Activated T-cell treated with anti-CD3 and anti-CD28 coated beads, Interleukin-2, amount 50 U/mL, for 4 hours (primary cell): ENCODE measurements at places on chromosomes 13 and 19. TPM values are rescaled to one million over a fixed set of nuclear protein-coding genes. Genes with fewer than 3 reads are reported as not detected.

DNA sequence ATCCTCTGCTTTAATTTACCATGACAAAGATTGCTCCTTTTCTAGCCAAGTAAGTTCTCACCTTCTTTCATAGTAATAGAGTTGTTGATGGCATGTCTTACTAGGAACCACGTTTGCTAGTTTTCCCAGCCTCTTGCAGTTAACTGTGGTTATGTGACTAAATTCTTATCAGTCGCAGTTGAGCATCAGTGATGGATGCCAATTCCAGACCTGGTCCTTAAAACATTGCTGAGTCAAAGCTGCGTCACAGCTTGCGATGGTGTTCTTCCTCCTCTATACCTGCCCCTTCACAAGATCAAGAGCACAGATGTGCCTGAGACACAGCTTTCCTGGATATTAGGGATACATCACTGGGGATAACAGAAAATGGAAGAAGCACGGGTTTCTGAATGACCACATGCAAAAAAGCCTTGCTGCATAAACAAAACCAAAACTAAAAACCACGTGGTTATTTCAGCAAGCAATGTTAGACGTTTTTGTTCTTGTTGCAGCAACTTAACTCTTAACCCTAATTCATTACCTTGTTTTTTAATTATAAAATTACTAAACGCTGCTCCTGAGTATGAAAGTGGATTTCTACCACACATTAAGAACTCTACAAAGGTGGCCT is 97.6 kb upstream of the DACH1 start:
- no peak for DNase-seq

DNA sequence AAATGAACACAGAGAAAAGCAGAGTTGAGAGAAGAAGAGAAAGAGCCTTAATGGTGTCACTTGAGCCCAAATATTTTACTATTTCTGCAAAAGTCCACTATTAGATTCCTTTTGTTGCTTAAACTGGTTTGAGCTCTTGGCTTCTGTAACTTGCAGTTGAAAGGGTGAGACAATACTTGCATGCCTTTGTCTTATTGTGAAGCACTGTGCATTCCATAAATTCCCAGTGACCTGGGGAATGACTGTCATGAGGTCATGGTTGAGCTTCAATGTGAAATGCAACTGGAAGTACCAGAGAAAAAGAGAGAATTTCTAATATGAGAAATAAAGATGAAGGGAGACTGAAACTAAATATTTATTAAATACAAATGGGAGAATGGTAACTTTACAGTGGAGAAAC is 310.9 kb downstream of the TDRD3 start:
- DNase-seq: no peak

GRCh38 chr19:2113439-2114211 is 16.9 kb downstream of the IZUMO4 start:
- DNase-seq: no peak

DNA sequence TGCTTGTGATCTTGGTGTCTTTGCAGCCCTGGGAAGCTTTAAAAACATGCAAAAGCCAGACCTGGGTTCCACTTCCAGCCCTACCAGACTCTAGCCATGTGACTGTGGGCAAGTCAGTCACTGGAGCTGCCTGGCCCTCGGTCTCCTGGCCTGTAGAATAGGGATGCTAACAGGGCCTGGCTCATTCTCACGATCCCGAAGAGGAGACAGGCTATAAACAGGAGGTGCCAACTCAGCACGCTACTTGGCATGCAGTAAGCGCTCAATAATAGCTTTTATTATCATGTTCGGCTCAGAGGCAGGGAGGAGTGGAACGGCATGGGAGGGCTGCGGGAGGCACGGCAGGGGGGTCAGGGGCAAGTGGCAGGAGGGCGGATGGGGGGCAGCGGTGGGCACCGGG is 1.7 kb downstream of the CTXN1 start:
- DNase-seq: no peak

GRCh38 chr13:112171570-112171965 is 104.6 kb downstream of the SOX1 start:
- DNase-seq: no peak

DNA sequence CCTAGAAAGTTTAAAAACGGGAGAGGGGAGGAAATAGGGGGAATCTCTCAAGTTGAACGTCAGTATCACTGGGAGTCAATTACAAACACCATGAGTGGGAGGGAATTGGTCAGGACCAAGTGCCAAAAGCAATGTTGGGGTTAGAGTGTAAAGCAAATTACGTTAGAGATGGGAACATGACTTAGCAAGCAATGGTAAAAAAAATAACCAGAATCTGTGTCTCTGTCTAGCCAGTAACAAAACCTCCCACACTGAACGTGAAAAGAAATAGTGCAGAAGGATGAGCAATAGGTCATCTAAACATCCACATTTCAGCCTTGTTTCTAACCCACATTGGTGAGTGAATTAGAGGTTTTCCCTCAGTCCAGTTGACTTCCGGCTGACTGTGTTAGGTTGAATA is 242.2 kb downstream of the COG6 start:
- no peak for DNase-seq

GRCh38 chr13:35768551-35768950 is 292.1 kb upstream of the MAB21L1 start:
- DNase-seq: no peak

GRCh38 chr13:74561155-74561554 is 427.0 kb upstream of the KLF12 start:
- DNase-seq: no peak

- no peak for DNase-seq
Observed at GRCh38 chr13:31213651-31214289, 14.0 kb downstream of the B3GLCT start.

DNA sequence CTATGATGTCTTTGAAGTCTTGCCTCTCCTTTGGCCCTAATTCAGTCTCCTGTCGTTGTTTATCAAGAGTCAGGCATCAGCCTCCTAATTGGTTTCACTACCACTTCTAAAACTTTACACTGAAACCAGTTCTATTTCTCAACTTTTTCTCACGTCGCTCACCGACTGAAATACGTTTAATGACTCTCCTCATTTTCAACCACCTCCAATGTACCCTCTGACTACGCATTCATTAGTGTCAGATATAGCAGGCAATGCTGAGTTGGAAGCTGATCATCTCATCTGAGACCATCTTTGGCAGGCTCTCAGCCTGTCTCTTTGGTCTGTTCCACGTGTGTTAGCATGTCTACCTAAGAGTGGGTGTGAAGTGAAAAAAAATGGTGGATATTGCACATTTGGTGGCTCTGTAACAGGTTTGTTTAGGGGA is 128.1 kb downstream of the KL start:
- no peak for DNase-seq

DNA sequence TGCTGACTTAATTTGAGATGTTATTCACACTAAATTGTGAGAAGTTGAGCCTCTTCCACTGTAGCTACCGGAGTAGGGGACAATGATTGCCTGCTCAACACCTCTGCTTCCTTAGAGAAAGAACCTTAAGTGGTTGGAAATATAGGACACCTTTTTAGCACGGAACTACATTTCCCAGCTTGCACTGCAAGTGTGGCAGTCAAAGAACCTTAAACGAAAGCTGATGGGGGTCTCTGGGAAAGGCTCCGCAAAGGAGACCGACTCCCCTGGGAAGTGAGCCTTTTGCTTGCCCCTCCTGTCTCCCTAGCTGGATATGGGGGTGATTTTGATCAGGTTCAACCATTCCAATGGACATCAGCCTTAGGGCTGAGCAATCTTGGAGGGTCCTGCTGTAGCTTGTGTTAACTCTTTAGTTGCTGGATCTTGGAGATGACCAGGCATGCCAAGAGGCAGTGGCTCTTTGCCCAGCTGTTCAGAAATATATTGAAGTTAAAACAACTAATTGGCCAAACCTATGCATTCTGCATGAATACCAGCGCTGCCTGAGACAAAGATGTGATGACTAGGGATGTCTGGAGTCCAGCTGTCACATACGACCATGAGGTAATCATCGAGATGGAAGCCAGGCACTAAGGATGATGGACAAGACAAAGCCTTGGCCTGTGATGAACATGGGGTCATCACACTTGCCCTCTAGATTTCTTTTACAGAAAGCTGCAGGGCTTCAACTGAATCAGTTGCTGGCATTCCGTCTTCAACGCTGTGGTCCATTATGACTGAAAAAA is 286.5 kb downstream of the FOXO1 start:
- DNase-seq: no peak

Gene FPR3
- total RNA-seq: not detected

DNA sequence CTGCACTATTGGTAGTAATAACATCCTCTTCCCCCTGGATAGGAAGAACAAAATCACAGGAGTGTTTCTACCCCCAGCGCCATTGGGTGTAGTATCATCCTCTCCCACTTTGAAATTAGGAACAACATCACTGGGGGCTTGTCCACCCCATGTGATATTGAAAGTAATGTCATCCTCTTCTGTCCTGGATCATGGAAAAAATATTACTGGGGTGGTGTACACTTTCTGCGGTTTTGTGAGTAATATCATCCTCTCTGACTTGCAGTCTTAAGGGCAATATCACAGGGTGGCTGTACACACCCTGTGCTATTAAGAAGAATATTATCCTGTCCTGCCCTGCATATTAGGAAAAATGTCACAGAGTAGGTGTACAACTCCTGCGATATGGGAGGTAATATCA is 4.9 kb upstream of the RGCC start:
- DNase-seq: no peak

DNA sequence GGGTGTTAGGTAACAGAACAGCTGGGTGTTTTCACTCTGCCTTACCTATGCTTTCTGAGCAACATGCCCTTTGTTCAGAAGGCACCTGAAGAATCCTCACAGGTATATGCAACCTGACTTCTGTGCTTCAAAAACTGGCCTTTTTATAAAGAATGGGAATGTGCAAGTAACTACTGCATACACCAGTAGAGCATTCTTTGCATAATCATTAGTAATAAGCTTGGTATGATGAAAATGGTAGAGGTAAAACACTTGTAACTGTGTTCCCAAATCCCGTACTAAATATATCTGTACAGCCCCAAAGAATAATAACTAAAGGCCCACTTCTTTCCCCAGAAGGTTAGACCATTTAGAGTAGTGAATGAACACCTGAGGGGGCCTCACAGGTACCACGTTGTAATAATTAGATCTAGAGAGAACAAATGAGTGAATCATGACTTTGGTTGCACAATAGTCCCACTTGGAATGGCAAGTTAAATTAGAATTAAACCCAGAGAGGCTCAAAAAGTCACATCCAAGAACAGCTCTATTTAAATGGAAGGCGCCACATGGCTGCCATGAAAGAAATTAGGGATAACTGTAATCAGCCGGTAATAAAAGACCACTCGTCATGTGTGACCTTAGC is 413.9 kb downstream of the KLF12 start:
- no peak for DNase-seq

Gene TNFRSF19
- total RNA-seq: not detected
